ENCODE measurements at places on chromosomes 11 and 22.

- DNase-seq: no peak
Observed at GRCh38 chr11:32003335-32003734, 87.5 kb upstream of the RCN1 start.

DNA sequence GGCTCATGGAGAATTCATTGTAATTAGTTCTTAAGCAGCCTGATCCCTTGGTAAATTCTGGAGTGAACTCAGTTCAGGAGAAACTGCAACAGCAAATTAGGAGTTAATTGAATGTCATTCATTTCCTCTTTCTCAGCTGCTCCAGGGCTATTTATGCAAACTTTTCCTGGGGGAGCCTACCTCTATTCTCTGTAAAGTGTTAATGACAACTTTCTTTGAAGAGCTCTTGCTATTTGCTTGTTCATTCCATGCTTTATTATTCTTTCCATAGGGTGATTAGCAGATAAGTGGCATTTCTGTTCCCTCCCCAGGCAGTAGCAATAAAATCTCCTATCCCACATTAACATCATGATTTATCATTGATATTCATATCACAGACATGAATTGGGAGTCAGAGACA, 267.6 kb upstream of the DDI1 start:
- DNase-seq: no peak

GRCh38 chr22:23118647-23119493, 22.9 kb downstream of the RSPH14 start:
- DNase-seq: no peak

DNA sequence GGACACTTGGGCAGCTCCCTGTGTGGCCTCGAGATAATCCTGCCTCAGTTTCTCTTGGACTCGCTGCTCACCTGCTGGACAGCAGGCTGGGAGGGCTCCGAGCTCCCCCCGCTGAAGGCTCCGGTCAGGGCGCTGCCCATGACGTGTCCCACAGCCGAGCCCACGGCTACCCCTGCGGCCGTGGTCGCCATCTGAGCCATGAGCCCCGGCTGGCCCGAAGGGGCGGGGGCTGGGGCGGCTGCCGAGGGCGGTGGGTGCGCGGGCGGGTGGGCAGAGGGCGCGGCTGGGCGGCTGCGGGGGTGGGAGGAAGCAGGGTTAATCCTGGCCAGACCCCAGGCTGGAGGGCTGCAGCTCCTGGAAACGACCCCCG, 484 bp downstream of the CHCHD10 start:
- no peak for DNase-seq

GRCh38 chr11:29634244-29634643, 382.6 kb downstream of the KCNA4 start:
- DNase-seq: no peak

GRCh38 chr11:1000357-1001278, 35.9 kb downstream of the MUC6 start:
- no peak for DNase-seq

- no peak for DNase-seq
Observed at GRCh38 chr11:75968021-75968625, 153.1 kb downstream of the UVRAG start.

DNA sequence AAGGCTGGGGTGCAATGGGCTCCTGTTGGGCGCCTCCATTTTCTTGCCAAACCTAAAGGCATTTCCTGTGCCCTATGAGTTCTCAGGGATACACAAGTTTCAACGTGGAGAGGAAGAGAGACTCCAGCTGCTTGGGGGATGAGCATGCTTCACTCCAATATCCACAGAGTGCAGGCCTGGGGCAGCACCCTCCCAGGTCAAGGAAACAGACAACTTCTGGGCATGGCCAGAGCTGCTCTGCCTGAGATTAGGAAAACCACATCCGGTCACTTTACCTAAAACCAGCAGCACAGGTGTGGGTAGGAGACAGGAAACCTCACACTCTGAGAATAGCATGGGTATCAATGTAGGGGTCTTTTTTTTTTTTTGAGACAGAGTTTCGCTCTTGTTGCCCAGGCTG, 28.7 kb downstream of the TMEM184B start:
- no peak for DNase-seq

DNA sequence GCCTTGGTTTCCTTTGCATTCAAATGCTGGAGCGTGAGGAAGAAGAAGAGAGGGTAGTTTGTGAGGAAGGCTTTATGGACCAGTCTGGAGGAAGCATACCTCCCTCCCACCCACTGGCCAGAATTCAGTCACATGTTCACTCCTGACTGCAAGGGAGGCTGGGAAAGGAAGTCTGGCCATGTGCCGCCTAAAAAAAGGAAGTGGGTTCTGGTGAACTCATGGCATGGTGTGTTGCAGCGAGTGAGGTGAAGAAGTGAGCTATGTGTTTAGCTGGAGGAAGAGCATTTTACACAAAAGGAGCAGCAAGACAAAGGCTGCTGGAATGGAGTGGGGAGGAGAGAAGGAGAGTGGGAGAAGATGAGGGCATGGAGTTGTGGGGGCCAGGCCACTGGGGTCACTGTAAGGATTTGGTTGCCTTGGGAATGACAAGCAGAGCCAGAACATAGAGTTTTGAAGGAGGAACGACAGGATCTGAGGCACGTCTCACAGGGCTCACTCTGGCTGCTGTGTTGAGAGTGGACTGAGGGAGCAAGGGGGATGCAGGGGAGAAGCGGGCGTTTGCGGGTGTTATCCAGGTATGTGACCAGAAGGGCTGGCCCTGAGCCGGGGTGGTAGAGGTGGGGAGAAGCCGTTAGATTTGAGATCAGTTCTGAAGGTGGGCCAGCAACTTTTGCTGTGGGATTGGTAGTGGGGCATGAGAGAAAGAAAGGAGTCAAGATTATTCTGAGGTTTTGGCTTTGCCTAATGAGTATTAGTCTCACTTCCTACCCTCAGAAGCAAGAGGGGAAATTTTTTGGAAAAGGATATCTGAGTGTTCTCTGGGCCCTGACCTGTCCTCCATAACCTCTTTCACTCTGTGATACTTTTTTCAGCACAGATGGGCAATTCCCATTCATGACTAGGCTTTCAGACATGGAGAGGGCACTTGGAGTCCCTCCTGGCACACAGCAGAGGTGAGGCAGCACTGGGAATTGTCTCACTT, 26.4 kb downstream of the BMAL1 start:
- no peak for DNase-seq

DNA sequence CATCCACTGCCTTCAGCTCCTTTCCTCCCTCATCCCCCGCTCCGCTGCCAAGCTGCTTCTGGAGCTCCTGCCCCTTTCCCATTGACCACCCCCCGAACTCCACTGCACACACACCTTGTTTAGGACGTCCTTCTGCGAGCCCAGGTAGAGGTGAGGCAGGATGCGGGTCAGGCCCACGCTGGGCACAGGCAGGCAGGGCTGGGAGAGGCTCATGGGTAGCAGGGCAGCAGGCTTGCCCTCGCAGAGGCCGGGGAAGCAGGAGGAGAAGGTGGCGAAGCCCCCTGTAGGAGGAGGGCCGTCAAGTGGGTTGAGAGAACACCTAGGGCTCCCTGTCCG, 13.3 kb downstream of the DUSP8 start:
- no peak for DNase-seq

GRCh38 chr22:43216738-43217137, 29.8 kb upstream of the TTLL12 start:
- no peak for DNase-seq

DNA sequence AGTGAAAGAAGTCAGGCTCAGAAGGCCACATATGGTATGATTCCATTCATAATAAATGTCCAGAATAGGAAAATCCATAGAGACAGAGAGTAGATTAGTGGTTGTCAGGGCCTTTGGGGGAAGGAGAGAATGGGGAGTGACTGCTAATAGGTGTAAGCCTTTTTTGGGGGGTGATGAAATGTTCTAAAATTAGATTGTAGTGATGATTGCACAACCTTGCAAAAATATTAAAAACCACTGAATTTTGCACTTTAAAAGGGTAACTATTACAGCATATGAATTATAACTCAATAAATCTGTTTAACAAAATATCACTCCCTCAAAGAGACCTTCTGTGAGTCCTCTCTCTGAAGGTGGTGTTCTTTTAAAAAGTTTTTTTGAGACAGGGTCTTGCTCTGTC, 72.3 kb upstream of the GRK3 start:
- DNase-seq: no peak

GRCh38 chr11:125382314-125382791, 113.7 kb downstream of the FEZ1 start:
- no peak for DNase-seq

DNA sequence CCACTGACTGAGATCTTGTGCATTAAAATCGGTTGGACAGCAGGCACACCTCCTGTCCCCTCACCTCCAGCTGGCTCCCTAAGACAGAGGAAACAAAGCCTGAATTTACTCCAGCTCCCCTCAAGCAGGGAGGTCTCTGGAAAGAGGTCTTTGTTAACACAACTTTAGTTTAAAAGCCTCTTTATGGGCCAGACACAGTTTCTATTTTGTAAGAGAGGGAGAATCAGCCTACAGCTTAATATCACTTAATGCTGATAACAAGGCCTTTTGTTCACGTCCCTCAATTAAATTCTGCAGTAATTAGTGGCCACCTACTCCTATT, 36.3 kb downstream of the PLEKHA7 start:
- DNase-seq: no peak

GRCh38 chr22:37661160-37661924, 2.8 kb downstream of the PDXP start:
- DNase-seq: no peak

GRCh38 chr11:9214765-9215164, 50.4 kb downstream of the DENND5A start:
- DNase-seq: no peak

DNA sequence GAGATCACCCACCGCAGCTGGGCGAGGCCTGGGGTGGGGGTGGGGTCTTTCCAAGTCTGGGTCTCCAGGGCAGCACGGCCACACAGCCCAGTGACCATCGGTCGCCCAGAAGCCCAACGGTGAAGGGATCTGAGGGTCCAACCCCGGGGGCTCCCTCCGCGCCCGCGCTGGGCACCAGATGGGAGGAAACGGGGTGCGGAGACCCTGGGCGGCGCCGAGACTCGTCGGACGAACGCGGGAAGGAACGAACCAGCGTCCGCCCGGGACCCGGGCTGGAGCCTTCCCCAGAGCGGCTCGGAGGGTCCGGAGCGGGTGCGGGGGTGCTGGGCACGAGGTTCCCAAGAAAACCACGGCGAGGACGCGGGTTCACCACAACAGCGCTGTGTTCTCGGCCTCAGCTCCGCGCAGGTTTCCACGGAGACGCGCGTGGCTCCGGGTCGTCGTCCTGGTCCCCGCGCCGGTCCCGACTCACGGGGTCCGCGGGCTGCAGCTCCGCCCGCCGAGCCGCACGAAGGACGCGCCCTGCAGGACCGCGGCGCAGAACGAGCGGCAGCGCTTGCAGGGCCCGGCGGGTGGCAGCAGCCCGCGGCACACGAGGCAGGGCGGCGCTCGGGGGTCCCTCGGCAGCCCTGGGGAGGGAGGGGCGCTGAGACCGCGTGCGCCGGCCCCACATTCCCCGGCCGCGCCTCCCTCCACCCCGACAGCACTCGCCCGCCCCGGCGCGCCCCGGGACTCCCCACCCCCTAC, 2.3 kb upstream of the IL17REL start:
- no peak for DNase-seq

DNA sequence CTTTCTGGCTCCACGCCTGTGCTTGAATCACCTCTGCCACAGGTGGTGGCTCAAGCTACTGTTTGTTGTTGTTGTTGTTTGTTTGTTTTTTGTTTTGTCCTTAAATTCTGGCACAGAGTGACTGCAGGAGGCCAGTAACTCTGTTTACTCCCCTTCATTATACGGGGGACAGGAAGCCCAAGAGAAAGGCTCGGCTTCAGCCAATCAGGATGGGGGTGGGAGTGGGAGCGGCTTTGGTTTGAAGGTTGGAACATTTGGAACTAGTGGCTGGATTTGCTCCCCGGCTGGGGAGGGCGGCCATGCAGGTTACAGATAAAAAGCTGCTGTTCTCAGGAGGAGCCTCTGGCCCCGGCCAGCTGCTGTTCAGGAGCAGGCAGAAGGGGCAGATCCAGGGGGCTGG, 19.7 kb upstream of the CABP2 start:
- DNase-seq: no peak

DNA sequence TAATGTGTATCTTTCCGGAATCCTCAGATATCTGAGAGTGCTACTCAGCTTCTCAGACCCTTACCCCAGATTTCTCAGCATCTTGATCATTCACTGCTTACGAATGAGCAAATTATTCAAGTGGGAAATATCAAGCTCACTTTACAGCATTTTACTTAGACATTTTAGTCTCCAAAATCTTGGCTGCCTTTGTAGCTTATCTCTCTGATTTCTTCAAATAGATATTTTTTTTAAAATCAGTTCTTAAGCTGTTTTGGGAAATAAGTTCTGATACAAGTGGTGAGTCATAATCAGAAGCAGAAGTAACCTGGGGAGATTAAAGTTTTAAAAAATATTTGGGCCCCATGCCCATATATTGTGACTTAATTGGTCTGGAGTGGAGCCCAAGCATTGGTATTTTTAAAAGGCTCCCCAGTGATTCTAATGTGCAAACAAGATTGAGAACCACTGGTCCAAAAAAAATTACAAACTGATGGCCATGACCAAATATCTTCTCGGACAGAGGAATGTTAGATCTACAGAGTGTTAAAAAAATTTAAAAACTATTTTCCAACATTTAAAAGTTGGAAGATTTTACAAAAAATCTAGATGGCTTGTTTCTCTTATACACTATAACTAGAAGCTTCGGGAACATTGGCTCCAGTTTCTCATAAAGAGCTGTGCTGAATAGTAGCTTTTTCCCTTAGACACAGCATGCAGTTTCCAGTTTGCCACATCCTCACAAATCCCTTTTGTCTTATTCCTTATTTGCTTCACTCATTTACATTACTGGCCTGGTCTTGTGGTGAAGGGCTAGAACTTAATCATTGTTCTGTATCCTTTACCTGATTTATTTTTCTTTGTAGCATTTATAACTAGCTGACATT, 87.8 kb upstream of the BMAL1 start:
- no peak for DNase-seq

GRCh38 chr11:25535467-25536272, 796.3 kb upstream of the ANO3 start:
- no peak for DNase-seq

DNA sequence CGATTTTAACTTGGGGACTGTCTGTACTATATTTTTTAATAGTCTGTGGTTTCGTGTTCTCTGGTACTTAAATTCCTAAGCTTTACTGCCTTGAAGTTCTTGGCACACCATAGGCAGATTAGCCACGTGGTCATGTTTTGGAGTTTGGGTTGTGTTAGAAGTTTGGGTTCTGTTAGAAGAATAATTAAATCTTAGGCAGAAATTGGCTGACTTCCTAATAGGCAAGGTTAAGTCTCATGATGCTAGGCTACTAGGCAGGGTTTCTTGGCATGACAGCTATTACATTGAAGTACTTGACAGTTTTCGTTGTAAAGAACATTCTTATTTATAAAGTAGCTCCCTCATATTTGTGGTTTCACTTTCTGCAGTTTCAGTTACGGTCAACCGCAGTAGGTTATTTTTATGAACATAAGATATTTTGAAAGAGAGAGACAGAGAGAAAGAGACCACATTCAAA, 30.0 kb upstream of the MMP7 start:
- no peak for DNase-seq
